ENCODE measurements at places on chromosomes 16 and 17.

- DNase-seq: no peak
These were observed 50.5 kb downstream of the CBFA2T3 start for GRCh38 chr16:88926374-88926990.

DNA sequence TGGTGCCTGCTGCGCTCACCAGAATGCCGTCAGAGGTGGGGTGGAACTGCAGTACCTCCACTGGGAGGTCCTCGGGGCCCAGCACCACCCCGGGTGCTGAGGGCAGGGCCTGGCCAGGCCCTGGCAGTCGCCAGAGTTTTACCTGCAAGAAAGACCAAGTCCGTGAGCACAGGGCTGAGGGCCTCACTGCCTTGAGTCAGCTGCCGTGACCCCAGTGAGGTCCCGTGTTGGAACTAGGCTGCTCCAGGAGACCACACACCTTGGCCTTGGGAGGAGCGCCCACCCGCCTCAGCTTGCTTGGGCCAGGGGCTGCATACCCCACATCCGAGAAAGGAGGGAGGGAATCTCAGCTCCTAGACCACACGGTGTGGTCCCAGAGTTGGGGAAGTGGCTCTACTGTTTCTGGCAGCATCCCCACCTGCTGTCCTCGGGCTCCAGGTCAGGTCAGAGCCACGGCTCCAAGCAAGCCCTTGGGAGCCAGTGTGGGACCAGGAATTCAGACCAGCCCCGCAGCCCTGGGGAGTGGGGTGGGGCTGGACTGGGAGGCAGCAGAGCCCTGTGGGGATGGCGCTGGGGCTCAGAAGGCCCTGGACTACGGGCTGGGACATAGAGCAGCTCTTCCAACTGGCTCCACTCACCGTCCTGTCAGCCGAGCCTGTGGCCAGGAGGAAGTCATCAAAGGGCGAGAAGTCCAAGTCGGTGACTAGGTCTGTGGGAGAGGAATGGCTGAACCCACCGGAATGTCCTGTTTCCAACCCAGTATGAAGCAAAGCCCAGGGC is 8.7 kb downstream of the CORO7 start:
- no peak for DNase-seq

DNA sequence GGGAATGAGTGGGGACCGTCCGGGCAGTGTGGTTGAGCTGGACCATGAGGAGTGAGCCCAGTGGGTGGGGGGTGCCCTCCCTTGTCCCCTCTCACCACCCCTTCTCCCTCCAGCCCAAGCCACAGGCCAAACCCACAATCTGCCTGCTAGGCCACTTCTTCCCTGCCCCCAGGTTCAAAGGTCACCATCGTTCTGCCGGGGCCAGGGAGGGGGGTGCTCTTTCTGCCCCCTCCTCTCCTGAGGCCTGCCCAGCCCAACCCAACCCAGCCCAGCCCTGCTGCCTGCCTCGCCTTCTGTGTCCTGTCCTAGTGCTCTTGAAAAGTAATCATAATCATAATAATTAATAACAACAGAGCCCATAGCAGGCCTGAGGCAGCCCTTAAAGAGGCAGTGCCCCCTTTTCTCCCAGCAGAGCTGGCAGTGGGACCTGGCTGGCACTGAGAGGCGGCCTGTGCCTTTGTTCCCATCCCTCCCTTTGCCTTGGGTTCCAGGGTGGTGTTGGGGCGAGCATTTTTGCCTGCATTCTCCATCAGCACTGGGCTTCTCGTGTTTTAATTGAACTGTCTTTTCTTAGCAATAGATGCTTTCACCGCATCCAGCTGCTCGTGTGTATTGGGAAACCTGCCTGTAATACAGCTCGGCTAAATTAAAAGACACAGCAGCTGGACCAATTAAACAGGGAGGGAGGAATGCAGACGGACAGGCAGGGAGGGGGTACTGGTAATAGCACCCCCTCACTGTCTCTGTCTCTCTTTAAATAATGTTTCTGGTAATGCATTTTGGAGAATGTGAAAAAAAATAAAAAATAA is 46.8 kb downstream of the SREBF1 start:
- DNase-seq: no peak

- no peak for DNase-seq
These were observed 10.9 kb upstream of the KRT24 start for GRCh38 chr17:40714473-40714872.

DNA sequence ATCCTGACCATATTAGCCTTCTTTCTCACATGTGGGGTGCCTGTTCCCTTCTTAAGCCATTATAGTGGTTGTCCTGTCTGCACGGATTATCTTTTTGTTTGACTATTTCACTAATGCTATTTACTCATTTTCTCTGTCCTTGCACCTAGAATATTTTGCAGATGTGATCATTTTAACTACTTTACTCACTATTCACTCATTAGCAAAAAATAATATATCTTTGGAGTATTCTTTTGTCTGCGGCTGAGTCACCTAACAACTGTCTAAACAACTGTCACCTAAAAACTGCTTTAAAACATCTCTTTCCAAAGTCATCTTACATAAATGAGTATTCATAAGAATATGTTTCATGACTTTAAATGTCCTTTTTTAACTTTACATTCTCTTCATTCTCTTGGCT is 87.4 kb downstream of the KCNJ2 start:
- no peak for DNase-seq

GRCh38 chr16:14310519-14310991 is 239.4 kb downstream of the MRTFB start:
- DNase-seq: no peak

GRCh38 chr17:5536866-5537650 is 47.3 kb downstream of the NLRP1 start:
- DNase-seq: no peak

- no peak for DNase-seq
These were observed 14.2 kb upstream of the NFATC3 start for GRCh38 chr16:68070806-68071517.

DNA sequence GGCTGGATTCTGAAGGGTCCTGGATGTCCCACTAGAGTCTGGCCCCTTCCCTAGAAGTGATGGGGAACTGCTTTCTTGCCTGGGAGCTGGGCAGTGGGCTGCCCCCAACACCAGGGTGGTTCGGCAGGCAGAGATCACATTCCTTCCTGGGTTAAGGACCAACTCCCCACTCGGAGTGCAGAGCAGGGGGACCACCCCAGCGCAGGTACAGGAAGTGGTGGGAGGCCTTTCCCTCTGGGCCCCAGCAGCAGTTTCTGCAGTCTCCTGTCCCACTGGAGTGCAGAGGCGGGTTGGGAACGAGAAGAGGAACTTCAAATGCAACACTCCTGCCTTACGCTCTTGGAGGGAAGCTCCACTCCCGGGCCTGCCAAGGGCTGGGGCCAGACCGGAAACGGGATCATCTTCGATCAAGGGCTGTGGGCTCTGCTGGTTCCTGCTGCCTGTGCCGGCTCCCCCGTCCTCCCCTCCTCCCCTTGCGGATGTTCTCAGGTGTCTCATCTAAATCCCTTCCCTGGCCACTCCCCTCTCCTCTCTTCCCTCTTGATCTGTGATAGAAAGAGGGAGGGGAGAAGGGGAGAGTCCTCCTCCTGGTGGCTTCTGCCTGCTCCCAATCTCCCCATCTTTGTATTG is 9.0 kb upstream of the NGFR start:
- no peak for DNase-seq
